ENCODE measurements at places on chromosomes 6 and 20. TPM values are rescaled to one million over a fixed set of nuclear protein-coding genes. Genes with fewer than 3 reads are reported as not detected.
A peak's percentile ranks its signal among the peaks of the same experiment; 100 is the strongest.

GRCh38 chr6:88605271-88605670, 358.1 kb downstream of the RNGTT start:
- no peak for DNase-seq

DNA sequence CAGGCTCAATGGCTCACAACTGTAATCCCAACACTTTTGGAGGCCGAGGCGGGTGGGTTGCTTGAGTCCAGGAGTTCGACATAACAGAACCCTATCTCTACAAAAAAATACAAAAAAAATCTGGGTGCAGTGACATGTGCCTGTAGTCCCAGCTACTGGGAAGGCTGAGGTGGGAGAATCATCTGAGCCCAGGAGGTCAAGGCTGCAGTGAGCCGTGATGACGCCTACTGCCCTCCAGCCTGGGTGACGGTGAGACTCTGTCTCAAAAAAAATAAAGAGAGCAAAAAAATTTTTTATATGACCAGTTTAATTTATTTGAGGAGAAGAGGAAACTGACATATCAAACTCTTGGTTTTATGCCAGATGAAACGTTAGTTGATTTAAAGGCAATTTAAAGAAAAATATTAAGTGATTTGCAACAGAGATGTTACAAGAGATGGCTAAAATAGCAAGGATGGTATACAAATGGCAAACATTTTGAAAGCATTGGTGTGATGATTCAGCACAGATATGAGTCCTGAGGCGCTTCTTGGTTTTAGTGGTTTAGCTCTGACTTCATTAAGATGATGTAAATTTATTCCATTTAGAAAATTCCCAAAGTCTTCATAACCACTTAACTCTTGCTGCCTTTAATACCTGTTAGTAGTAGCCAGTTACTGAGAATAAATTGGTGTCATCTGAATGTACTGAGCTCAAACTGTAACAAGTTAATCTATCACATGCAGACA, 17.7 kb downstream of the GTF2H5 start:
- DNase-seq: no peak

DNA sequence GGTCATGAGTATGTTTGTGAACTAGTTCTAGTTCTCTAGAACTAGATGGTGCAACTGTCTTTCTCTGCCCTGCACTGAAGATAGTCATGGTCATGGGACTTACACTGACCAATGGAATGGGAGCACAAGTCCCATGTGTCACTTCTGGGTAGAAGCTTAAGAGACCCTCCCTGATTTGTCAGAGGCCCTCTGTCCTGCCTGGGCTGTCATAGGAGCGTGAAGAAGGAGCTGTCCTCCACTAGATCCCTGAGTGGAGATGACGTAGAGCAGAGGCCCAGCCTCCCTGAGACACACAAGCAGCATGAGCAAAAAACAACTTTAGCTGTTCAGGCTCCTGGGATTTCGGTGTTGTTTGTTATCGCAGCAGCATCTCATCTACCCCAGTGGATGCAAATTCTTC, 514.5 kb downstream of the PREX1 start:
- DNase-seq: no peak

DNA sequence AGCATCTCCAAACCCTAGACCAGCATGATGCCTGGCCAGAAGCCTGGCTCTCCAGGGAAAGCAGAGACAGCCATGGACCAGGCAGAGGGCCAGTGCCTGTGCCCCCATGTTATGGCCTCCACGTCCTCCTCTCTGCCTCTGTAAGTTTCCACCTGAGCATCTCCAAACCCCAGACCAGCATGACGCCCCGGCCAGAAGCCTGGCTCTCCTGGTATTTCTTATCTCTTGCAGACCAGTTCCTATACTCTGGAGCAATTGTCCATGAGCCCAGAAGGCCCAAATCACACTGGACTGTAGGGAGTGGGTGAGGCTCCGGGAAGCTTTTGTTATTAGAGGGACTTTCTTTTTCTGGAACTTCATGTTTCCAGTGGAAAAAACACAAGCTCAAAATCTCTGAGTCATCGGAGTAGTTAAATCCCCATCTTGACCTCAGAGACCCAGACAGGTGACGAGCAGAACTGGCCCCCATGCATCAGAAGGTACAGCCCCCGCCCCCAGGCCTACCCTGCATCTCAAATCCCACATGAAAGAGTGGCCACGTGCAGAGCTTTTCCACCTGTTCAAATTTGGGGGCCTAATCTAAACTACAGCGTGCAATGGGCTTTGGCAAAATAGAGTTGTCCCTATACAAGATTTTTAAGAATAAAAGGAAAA, 110.2 kb upstream of the FOXQ1 start:
- no peak for DNase-seq

DNA sequence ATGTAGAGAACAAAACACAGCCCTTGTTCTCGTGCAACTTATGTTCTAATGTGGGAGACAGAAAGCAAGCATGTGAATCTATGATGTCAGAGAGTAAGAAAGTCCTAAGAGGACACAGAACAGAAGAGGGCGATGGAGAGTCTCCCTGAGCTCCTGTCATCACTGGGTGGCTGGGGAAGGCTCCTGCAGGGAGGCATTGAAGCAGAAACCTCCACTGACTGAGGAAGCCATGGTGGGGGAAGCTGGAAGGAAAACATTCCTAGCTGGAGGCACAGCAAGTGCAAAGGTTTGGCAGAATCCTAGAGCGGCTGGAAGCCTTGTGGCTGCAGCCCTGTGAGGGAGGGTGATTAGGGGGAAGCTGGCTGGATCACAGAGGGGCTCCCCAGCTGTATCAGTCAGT, 248.0 kb downstream of the CDH26 start:
- peak; percentile 43 for DNase-seq

DNA sequence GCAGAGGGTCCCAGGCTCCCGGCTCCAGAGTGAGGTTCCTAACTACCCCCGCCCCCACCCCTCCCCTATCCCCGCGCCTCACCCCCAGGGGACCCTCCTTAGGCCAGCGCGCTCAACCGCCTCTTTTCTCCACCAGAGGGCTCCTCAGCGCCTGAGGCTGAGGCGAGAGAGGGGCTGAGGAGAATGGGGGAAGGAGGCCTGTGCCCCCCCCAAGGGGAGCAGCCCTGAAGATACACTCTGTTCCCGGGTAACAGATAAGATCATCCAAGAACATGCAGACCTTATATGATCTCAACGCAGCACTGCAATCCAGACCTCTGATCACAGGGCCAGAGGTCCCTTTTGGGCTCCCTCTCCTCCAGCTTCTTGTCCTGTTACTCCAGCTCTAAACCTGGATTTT, 43.3 kb upstream of the MRPS10 start:
- no peak for DNase-seq

GRCh38 chr6:151784441-151785214, 22.9 kb upstream of the ESR1 start:
- DNase-seq: peak; percentile 27

DNA sequence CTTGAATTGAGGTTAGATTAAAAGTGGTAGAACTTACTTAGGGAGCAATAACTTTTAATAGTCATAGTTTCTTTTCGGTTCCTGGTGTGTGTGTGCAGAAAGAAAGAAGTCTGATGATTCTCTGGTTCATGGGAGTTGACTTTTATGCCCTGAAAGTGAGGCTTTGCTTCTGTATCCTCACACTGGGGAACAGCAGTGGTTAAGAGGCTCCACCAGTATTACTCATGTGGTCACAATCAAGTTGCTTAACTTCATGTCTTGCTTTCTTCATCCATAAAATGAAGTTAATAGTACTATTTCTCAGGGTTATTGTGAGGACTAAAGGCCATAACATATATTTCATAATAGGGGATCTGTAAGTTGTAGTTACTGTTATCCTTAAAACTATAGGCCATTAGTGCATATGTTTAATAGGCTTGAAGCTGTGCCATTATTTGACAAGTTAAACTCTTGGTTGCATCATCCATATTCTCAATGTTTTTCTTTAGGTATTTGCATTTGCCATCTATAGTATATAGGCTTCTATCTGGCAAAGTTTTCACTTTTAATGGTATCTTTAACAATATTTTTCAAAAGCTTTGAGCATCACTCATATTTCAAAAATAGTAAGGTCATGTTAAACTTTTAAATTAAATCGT, 262.4 kb downstream of the PLCB1 start:
- no peak for DNase-seq

GRCh38 chr6:118408863-118409262, 139.2 kb upstream of the PLN start:
- no peak for DNase-seq

- DNase-seq: no peak
Measured at GRCh38 chr6:138656364-138657064, 117.1 kb upstream of the CCDC28A start.

DNA sequence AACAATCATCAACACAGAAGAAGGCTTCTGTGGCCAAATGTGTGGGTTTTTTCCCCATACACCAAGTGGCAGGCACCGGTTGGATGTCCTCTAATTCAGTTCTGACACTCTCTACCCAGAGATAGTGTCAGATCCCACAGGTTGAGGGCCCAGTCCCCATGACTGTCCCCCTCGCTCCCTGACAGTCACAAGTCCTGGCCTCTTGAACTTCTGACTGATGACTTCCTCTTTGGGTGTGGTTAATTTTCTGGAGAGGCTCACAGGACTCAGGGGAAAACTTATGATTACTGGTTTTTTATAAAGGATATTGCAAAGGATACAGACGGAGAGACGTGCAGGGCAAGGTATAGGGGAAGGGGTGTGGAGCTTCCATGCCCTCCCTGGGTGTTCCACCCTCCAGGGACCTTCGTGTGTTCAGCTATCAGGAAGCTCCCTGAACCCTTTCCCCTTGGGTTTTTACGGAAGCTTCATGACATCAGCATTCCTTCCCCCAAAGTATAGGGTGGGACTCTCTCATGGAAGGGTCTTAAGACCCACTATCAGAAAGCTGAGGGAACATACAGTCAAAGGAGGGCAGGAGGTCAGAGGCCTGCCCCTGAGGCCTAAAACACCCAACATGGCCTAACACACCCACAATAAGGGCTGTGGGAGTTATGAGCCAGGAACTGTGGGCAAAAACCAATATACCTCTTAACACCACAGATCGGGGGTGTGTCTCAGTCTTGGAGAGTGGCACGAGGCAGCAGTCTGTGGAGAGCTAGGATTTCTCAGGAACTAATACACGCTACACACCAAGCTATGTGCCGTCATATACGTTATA, 33.3 kb downstream of the FARS2 start:
- DNase-seq: no peak

- no peak for DNase-seq
Measured at GRCh38 chr20:3431109-3431508, 23.6 kb upstream of the DNAAF9 start.

GRCh38 chr6:130962966-130963365, 100.1 kb downstream of the EPB41L2 start:
- DNase-seq: no peak

GRCh38 chr6:150456466-150456865, 87.7 kb downstream of the IYD start:
- no peak for DNase-seq

- no peak for DNase-seq
Measured at GRCh38 chr6:90158936-90159335, 137.7 kb downstream of the BACH2 start.

DNA sequence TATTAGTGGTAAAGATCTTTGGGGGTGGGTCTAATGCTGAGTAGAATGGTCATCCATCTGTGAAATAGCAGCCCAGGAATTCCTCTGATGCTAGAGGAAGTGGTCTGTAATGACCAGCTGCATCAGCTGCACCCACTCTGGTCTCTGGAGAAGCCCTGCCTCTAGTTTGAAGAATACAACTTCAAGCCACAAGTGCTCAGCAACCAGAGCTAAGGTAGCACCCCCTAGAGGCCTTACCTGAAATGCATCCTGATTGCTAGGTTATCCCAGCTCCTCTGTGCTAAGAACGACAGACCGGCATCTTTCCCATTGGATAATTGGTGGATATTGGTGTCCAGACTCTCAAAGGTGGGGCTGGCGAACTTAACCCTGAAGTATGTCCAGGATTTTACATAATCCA, 58.2 kb downstream of the DNAH8 start:
- no peak for DNase-seq

- DNase-seq: no peak
Measured at GRCh38 chr20:420166-420620, 12.1 kb downstream of the RBCK1 start.

DNA sequence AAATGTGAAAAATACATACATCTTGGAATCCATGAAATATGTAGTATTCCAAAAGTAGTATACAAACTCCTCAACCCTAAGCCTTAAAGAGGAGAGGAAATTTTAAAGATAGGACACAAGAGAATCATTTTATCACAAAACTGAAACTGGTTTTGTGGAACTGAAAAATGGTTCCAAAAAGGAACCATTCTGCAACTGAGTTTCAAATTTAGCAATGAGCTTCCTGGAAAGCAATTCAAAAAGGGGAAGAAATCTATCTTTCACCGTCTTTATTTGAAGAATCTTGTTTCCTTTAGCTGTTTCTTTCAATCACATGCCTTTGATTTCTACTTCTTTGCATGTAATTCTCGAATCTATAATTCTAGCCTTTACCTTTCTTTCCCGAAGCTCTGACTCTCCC, 32.2 kb upstream of the LAMP5 start:
- DNase-seq: no peak

- no peak for DNase-seq
Measured at GRCh38 chr6:124197148-124197547, 393.5 kb downstream of the NKAIN2 start.

- no peak for DNase-seq
Measured at GRCh38 chr6:159935065-159935464, 33.8 kb upstream of the IGF2R start.

GRCh38 chr6:9789201-9789600, 625.7 kb downstream of the TFAP2A start:
- DNase-seq: no peak

DNA sequence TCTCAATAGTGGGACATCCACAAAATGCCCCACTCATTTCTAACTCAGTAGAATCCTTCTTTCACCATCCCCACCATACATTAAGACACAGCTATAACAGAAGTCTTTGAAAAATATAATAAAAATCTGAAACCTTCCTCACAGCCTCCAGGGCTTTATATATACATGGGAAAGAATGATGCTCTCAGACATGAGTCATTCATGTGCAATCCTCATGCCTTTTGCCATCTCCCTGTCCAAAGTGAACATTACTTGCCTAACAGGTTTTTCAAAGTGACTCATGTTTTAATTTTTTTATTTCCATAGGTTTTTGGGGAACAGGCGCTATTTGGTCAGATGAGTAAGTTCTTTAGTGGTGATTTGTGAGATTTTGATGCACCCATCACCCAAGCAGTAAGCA, 162.7 kb downstream of the RALGAPA2 start:
- no peak for DNase-seq

GRCh38 chr20:49695830-49696229, 17.8 kb downstream of the B4GALT5 start:
- DNase-seq: no peak

- DNase-seq: no peak
Measured at GRCh38 chr6:128723667-128724066, 159.3 kb upstream of the LAMA2 start.

Gene OOEP
- total RNA-seq: not detected

Gene CAPN11
- total RNA-seq: not detected

Gene FOXQ1
- total RNA-seq: 2.0 TPM

Gene MTFR2
- total RNA-seq: 18.6 TPM

Gene CLPSL2
- total RNA-seq: not detected

Gene ZNF341
- 2.1 TPM for total RNA-seq

Gene NFATC2
- 1.9 TPM for total RNA-seq

Gene SLC26A8
- total RNA-seq: 1.4 TPM

Gene COL12A1
- 17.5 TPM for total RNA-seq

Gene RRAGD
- 10.8 TPM for total RNA-seq

Gene BPIFA1
- total RNA-seq: not detected

All from epithelial cell of proximal tubule (primary cell).